ENCODE measurements at places on chromosomes 6 and 20.

DNA sequence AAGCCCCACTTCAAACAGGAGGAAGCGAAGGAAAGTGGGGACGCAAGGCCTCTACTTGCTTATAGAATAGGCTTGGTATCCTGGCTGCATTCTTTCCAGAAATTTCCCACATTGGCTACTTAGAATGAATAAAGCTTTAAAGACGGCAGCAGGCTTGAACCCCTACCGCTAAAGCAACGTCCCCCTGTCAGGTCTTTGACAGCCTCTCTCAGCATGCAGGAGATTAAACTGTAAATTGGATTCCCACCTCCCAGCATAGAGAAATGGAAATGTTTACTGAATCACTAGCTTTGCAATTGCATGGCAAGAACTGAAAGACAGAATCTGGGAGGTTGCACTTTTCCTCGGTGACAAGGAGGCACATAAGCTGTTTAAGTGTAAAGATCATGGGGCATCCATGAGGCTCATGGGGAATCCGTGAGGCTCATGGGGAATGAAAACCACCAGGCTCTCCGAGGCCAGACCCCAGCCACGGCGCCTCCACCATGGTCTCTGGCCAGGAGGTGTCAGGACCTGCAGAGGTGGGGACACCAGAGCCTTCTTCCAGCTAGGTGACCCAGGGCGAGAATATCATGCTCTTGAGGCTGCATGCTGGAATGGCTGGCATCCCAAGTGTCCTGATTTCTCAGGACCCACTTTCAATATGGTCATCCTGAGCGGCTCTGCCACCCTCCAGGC is 10.3 kb downstream of the LEMD2 start:
- no peak for DNase-seq

DNA sequence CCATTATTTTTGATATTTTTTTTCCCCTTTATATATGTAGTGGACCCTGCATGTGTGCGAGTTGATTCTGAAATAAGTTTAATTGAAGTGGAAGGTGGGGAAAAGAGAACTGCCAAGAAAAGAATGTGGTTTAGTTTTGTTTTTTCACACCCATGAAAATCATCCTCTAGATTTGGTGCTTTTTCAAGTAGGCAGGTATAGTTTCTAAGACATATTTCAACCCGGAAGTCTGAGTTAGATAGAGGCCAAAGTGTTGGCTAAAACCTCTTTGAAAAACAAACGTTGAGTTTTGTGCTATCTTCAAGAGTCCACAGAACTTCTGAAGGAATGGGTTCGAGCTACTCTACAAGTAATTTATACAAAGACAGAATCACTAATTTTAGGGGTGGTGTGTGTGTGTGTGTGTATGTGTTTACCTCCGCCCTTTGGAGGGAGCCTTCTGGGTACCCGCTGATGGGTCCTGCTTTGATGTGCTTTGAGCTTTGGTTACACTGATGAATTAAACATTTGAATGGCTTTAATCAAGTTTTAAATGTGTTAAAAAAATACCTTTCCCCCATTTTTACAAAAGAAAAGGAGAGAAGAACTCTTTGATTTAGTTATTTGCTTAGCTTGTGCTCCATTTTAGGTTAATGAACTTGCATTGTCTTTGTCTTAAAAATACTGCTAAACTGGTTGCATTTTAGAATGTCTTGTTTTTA is 2.5 kb downstream of the RREB1 start:
- DNase-seq, result no peak

DNA sequence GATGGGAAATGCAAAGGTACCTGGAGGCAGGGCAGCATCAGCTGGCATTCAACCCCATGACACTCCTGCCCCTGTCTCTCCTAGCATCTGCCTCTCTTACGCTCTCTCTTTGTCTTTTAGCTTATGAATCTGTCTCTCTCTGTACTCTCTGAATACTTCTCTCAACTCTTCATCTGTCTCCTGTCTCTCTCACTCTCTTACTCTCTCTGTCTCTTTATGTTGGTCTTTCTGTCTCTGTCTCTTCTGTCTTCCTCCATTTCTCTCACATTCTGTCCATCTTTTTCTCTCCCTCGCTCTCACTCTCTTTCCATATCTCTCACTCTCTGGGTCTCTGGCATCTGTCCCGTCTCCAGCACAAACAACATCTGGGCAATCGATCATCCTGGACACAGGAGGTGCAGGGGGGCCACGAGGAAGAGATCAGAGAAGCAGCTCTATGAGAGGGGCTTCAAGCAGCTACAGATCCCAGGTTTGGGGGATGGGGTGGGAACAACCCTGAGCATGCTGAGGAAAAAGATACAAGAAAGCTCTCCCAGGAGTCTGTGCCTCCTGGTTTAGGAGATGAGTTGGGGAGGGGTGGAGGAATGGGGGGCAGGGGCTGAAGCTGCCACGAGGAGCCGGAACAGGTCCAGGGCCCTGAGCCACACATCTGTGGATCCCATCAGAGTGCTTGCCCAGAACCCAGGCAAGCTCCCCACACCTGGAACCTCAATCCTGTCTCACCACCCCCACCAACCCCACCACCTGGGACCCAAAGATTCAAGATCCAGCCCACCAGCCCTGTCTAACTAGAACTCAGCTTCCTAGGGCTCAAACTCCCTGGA is 2.4 kb downstream of the COL11A2 start:
- no peak for DNase-seq

DNA sequence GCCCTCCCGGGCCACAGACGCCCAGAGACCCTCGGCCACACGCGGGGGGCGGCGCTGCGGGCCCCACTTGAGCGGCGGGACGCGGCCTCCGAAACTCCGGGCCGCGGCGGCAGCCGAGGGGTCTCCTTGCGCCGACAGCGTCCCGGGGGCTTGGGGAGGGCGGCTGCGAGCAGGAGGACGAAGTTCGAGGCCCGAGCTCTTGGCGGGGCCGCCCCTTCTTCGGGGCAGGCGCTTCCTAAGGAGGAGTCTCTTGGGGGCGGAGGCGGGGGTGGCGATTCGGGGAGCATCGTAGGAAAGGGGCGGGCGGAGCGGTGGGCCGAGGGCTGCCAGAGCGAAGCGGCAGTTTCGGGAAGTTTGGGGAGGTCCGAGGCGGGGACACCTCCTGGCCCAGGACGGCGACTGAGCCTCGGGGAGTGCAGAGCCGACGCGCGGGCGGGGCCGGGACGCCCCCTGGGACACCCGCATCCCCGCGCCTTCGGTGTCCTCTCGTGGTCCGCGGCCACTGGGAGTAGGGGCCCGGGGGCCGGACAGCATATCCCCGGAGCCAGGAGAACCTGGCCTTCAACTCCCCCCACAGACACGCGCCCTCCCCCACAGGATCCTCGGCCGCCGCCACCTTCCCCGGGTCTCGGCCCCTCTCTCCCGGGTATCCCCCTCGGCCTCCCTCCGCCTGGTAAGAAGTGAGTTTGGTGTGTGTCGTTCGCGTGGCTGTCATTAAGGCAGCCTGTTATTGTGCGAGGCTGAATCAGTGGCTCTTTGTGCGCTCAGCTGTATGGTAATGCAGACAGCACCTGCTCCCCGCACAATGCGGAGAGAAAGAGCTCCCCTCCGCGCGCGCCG is 613 bp upstream of the DLL1 start:
- no peak for DNase-seq

- no peak for DNase-seq
Measured at GRCh38 chr20:32021091-32021490, 10.9 kb downstream of the CCM2L start.

- peak; percentile 64 for DNase-seq
Measured at GRCh38 chr20:58076405-58076804, 152.0 kb downstream of the ANKRD60 start.

- no peak for DNase-seq
Measured at GRCh38 chr20:50678169-50678898, 13.0 kb downstream of the RIPOR3 start.

GRCh38 chr20:12965212-12965869 is 43.4 kb upstream of the SPTLC3 start:
- peak; percentile 5 for DNase-seq

- peak; percentile 55 for DNase-seq
Measured at GRCh38 chr6:133631421-133631820, 257.5 kb upstream of the TCF21 start.

DNA sequence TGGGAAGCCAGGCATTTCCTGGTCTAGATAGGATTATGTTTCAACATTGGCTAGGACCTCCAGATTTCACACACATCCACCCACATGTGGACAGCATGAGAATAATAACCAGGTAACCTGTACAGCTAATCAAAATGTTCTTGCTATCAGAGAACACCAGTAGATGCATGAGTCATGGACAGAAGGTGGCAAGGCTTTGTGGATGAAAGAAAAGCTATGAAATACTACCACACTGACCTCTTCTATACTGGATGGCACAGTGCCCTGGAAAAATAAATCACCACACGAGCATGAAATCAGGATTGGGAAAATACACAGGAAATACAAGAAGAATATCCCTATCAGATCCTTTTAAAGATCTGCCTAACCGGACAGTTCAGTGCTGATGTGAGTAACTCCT is 113.0 kb downstream of the GMDS start:
- no peak for DNase-seq

DNA sequence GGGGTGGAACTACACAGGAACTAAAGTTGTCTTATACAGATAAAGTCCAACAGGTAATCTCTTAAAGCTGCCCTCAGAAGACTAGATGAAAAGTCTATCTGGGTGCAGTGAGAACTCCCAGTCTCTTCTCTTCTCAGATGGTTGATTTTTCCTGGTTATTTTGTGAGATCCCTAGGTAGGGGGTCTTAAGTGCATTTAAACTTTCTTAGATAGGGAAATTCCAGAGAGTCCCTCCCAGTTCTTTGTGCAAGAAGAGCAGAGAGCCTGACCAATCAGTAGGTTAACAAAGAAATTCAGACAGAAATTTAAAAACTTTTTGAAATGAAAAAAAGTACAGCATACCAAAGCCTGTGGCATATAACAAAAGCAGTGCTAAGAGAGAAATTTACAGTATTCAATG is 2.0 kb upstream of the GABRR2 start:
- DNase-seq, result no peak

- no peak for DNase-seq
Measured at GRCh38 chr6:158387578-158387977, 75.3 kb downstream of the TULP4 start.

DNA sequence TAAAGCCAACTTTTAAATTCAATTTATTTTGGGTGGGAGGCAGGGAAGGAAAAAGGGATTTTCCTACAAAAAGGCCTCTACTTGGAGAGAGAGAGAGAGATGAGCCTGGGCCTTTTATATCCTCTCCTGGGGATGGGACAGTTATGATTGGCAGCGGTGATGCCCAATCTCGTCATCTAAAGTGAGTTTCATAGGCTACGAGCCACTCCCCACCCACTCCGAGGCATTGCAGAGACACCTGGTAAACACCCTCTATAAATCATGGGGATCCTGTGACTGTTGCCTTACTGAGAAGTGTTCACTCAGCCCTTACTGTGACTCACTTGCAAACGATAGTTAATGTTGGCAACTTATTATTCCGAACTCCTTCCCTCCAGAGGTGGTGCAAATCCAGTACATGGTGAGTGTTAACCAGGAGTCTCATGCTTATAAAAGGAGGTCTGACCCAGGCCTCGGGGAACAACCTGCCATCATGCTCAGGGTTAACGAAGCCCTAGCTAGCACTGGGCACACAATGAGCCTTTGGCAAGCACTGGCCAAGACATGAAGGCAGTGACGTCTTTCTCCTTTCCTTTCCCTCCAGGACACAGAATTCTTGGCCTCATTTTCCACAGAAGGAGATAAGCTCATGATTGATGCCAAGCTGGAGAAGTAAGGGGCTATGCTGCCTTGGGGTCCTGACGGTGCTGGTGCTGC is 20.5 kb downstream of the BPIFB4 start:
- DNase-seq, result no peak

- peak; percentile 40 for DNase-seq
Measured at GRCh38 chr6:49676671-49677281, 36.6 kb downstream of the CRISP2 start.

- DNase-seq, result no peak
Measured at GRCh38 chr20:7959484-7959883, 19.2 kb upstream of the HAO1 start.

DNA sequence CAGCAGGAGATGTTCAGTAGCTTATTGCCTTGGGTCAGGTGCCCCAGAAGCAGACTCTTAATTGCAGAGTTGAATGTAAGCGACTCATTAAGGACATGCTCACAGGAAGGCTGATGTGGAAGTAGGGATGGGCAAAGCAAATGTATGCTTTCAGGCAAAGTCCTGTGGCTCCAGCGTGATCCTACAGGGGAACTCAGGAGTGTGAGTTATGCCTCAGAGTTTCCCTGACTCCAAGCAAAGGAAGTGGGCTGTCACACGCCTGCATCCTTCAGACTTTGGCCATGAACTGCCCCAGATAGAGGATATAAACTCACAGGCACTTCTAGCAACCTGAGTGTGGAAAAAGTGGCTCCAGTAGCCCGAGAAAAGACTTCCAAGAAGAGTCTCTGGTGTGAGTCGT is 64.9 kb upstream of the ZNF133 start:
- DNase-seq, result no peak

GRCh38 chr20:41047975-41048305 is 19.3 kb downstream of the TOP1 start:
- DNase-seq, result peak; percentile 46

DNA sequence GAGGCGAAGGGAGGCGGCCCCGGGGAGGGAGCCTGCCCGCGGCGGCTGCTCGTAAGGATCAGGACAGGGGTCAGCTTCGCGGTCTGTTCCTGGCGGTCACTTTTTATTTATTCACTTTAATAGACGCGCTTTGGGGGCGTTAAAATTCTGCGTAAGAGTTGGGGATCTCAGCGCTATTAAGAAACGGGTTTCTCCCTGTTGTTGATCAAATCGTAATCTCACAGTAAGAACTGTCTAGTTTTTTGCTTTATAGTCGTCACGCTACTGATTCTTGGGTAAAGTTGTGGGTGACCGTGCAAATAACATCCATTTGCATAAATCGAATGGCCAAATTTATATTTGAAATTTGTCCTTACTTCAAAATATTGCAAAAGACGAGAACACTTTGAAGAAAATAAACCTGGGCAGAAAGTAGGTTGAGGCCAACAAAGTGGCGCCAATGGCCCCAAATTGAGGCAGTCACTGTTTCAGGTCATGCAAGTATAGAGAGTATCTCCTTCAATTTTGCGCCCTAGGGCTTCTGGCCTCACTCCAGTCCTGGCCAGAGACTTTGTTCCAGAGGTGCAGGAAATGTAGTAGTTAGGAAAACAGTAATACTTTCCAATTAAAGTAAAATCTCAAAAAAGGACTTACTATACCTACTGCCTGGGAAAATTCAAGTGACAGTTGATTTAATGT is 963 bp upstream of the RMND1 start:
- DNase-seq, result no peak

DNA sequence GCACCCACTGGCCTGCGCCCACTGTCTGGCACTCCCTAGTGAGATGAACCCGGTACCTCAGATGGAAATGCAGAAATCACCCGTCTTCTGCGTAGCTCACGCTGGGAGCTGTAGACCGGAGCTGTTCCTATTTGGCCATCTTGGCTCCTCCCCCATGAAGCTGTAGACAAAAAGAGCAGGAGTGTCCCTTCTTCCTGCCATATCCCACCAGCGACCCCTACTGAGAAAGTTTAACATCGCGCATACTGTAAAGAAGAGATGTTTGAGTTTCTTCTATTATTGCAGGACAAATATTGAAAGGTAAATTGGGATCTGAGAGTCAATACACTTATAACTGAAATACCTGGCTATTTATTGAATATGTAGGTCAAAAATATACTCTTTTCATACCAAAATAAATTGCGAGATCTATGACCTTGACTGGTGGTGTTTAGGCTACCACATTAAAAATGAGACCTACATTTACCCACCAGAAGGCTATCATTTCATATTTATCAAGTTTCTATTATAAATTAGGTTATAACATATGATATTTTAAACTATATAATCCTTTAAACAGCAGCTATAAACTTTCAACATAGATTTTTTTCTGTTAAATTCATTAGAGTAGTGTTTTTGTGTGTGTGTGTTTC is 586.3 kb downstream of the HTR1B start:
- peak; percentile 45 for DNase-seq
